Globus pallidus (tissue), 1 donor: ENCODE measurements at places on chromosomes 5 and 9.
A peak's percentile ranks its signal among the peaks of the same experiment; 100 is the strongest.

- DNase-seq: no peak
Observed at GRCh38 chr9:95634536-95634935, 117.8 kb upstream of the PTCH1 start.

GRCh38 chr9:16869131-16869881 is 1.2 kb downstream of the BNC2 start:
- peak; percentile 13 for DNase-seq

DNA sequence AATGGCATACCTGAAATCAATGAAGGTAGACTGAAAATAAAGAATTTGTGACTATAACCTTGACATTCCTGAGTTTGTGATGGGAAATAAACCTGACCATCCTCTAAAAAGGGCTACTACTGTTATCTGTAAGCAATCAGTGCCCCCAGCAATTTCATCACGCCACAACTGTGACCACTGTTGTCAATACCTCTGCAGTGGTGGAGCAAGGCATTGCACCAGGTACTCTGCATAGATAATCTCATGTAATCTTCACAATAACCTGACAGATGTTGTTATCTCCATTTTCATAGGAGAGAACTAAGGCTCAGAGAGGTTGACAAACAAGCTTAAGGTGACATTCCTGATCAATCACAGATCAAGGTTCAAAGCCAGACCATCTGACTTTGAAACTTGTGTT is 38.5 kb upstream of the FRRS1L start:
- DNase-seq: no peak

GRCh38 chr5:74257060-74257527 is 383.4 kb downstream of the ENC1 start:
- DNase-seq: no peak

DNA sequence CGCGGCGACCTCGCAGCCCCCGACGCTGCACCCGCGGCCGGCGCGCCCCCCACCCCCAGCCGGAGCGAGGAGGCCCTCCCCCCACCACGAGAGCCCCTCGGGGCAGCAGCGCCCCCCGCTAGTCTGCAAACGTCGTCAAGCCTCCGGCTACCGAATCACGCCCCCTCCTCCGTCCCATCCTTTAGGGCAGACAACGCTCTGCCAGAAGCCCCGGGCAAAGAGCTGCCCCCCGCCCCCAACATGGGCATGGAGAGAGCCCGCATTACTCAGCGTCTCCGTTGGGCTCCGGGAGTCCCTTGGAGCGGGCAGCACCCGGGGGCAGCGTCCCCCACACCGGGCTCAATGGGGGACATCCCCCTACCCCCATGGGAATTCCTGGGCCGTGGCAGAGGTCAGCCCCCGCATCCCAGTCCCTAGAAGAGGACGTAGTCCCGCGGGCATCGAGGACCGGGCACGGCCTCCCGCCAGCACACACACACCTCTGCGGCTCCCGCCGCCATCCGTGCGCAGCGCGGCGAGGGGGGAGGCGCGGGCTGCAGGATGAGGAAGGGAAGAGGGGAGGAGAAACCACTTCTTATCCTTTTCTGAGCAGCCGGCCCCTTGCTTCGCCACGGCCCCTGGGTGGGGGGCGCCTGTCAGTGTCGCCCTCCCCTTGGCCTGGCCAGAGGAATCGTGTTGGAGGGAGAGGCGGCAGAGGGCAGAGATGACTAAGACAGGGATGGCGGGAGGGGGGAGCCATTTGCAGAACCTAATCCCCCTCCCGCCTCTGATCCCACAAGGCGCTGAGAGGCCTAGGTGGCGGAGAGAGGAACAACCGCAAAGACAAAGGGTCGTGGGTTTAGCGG is 750 bp downstream of the DNM1 start:
- no peak for DNase-seq

DNA sequence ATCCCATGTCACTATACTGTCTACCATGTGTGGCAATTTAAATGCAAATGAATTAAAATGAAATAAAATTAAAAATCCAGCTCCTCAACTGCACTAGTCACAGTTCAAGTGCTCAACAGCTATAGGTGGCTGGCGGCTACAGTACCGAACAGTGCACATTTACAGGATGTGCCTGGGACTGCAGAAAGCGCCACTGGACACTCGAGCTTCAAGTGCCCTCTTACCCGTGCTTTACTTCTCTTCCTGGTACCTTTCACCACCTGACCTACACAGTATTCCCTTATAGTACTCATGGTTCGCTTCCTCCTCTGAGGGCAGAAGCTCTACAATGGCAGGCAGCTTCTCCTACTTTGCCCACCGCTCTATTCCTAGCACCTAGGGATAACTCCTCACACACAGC is 166.6 kb downstream of the FANCC start:
- no peak for DNase-seq

GRCh38 chr9:8880060-8880459 is 1080.5 kb upstream of the DMAC1 start:
- no peak for DNase-seq

GRCh38 chr9:94554439-94555331 is at the start of gene PCAT7:
Gene PCAT7, plus strand, starts transcription at chr9:94555083.
- no peak for DNase-seq
